ENCODE measurements at places on chromosomes 7 and 10.

- no peak for DNase-seq
Observed at GRCh38 chr10:109978481-109978880, 29.3 kb upstream of the ADD3 start.

- DNase-seq: no peak
Observed at GRCh38 chr7:116663744-116664143, 8.3 kb upstream of the MET start.

DNA sequence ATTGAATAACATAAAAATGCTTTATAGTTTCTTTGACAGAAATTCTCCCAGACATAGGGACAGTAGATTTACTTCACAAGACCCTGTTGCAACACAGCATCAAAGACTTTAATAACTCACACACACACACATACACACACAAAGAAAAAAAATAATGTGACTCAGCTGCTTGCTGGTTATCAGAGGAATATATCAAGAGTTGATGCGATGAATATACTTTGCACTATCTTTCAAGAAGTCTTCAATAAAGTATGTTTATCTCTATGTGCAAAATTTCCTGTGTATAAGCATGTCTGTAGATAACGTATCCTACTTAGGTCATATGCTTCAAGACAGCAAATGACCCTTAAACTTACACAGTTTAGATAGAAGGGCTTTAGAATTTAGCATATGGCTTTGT lies 243.1 kb downstream of the ARL4A start:
- DNase-seq: no peak

DNA sequence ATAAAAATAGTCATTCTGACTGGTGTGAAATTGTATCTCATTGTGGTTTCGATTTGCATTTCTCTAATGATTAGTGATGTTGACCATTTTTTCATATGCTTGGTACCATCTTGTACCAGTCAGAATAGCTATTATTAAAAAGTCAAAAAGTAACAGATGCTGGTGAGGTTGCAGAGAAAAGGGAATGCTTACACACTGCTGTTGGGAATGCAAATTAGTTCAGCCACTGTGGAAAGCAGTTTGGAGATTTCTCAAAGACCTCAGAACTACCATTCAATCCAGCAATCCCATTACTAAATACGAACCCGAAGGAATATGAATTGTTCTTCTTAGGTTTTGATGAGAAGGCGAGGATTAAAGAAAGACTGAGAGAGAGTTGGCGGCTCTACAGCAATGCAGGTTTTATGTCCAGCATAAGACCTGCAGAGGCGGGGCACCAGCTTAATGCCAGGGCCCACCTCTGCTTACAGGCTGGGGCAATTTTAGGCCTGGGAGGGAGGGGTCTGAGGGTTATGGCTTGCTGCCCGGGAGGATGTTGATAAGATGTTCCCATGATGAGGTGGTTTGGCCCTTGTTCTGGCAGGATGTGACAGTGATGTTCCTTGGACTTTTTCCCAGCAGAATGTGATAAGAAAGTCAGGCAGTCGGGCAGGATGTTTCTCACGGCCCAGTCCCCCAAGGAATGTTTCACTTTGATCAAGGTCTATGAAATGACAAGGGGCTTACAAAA lies 74.4 kb downstream of the MEST start:
- no peak for DNase-seq

DNA sequence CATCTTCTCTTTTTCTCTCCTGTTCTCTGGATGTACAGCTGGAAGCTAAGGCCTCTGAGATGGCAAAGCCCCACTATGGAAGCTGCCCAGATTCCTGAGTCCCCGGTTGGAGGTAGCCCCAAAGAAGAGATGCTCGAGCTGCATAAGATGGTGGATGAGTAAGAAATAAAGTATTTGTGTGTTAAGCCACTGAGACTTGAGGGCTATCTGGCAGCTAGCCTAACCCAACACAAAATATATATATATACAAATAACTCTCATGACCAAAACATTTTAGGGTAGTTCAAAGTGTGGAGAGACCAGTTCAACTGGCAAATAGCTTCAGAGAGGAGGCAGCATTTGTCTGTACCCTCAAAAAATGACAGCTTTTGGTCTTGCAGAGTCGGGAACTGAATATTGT lies 72.4 kb upstream of the PDE1C start:
- no peak for DNase-seq

- no peak for DNase-seq
Observed at GRCh38 chr7:29463504-29464158, 100.0 kb upstream of the PRR15 start.

DNA sequence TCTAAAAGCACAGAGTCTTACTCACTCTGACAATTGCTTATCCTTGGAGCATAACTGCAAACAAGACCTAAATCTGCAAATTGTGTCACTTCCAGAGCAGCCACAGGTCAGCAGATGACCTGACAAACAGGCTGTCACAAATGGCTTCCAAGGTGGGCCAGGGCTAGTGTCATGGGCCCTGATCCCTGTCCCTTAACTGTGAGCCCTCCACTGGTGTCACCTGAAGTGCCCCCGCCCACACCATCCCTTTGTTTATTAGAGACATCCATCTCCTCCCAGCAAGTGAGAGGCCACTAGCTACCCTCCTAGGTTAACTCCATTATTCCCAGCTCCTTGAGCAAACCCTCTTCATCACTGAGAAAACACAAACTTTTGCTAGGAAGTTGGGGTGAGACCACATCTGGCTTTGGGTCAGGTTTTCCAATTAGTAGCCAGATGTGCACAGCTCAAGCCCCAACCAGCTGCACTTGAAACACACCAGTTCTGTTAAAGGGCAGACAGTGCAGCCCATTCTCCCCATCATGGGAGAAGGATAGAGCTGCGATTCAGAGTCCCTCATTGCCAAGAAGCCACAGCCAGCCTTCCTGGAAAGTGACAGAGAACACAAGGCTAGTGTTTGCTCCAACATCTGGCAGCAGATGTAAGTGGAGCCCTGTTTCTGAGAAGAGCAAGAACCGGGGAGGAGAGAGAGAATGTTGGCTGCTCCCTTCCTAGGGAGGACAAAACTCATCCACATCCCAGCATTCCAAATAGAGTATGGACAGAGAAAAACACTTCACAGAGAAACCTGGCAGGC lies 75.7 kb upstream of the NANOS1 start:
- DNase-seq: peak; percentile 31

GRCh38 chr10:67785098-67785497 lies 52.9 kb downstream of the DNAJC12 start:
- DNase-seq: no peak

DNA sequence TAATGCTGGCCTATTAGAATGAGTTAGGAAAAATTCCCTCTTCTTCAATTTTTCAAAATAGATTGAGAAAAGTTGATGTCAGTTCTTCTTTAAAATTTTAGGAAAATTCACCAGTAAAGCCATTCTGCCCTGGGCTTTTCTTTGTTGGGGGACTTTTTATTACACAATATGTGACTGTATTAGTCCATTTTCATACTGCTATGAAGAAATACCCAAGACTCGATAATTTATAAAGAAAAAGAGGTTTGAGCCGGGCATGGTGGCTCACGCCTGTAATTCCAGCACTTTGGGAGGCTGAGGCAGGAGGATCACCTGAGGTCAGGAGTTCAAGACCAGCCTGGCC lies 12.7 kb downstream of the TAS2R40 start:
- DNase-seq: no peak

DNA sequence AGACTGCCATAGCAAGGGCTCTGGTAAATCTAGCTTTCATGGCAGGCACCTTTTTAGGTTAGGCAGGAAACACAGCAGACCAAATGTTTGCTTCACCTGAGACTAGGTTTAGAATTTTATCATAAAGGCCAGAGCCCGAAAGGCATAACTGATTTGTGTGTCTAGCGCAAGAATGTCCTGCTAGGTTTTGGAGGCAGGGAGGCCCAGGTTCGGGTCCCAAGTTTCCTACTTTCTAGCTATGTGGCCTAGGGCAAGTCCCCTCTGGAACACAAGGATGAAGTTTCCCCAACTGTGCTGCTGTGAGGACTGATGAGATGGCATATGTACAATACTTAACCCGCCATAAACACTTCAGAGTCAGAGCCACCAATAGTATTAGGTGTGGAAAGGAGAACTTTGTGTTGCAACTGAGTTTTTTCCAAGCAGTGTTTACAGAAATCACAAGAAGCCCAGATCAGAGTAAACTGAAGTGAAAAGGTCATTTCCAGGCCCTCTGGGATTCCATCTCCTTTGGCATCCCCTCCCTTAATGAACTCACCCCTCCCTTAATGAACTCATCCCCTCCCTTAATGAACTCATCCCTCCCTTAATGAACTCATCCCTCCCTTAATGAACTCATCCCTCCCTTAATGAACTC lies 244.9 kb downstream of the SKAP2 start:
- DNase-seq: no peak

DNA sequence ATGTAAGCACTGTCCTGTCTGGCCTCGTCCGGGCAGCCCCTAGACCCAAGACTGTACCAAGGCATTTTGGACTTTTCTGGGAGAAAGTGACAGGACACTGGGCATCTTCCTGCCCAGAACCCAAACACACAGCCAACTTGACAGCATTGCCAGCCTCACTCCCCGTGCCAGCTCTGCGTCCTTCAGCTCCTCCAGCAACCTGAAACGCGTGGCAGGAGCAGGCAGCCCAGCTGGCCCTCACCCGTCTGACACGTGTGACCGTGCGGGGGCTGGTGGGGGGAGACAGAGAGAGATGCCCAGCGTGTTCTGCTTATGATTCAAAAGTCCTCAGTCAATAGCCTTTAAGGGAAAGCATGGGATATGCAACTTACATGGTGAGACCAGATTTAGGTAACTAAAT lies 50.3 kb upstream of the SLC29A3 start:
- DNase-seq: no peak

- no peak for DNase-seq
Observed at GRCh38 chr7:133510326-133511055, 257.6 kb downstream of the EXOC4 start.

DNA sequence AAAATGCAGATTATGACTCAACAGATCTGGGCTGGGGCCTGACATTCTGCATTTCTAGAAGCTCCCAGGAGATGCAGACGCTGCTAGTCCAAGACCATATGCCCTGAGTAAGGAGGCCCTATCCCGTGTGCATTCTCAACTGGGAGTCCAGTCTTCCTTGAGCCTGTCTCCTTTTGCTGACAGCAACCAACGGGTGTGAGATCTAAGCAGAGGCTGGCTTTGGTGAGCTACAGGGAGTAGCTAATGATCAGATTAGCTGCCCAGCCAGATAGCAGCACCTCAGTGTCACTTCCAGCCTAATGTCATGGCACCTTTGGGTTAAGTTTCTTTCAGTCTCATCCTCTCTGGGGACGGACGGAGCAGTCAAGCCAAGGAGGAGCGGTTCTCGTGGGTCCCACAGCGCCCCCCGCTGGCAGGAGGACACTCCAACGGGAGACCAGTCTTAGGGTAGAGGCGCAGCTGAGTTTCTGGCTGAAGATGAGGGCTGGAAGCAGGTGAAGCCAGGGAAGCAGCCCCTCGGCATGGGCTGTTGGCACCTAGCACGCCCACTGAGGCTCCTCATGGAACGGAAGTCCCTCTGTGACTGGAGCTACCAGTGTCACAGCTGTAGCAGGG lies 154.0 kb downstream of the CCDC3 start:
- DNase-seq: no peak

DNA sequence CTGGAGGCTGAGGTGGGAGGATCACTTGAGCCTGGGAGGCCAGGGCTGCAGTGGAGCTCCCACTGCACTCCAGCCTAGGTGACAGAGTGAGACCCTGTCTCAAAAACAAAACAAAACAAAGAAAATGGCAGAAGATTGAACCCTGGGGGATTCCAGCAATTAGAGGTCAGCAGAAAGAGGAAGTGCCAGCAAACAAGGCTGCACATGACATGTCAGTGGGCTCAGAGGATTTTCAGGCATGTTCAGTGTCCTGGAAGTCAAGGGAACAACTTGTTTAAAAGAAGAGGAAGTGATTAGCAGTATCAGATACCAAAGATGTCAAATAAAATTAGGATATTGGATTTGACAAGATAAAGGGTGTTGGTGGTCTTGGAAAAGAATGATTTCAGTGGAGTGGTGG lies 32.3 kb downstream of the RAB18 start:
- DNase-seq: no peak

DNA sequence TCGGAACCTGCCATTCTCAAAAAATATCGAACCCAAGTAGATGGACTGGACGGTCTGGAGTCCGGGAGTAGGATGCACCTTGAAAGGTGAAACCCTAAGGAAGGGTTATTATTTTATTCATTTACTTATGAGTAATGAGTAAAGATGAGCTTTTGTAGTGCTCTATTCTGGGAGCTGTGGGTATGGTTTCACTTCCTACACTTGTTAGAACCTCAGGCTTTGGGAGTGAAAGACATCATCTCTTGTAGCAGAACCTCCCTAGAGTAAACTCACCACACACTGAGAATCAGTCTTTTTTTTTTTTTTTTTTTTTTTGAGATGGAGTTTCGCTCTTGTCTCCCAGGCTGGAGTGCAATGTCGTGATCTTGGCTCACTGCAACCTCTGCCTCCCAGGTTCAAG lies 389.4 kb upstream of the AUTS2 start:
- DNase-seq: no peak

GRCh38 chr7:39623732-39624441 lies 515 bp downstream of the RALA start:
- no peak for DNase-seq

DNA sequence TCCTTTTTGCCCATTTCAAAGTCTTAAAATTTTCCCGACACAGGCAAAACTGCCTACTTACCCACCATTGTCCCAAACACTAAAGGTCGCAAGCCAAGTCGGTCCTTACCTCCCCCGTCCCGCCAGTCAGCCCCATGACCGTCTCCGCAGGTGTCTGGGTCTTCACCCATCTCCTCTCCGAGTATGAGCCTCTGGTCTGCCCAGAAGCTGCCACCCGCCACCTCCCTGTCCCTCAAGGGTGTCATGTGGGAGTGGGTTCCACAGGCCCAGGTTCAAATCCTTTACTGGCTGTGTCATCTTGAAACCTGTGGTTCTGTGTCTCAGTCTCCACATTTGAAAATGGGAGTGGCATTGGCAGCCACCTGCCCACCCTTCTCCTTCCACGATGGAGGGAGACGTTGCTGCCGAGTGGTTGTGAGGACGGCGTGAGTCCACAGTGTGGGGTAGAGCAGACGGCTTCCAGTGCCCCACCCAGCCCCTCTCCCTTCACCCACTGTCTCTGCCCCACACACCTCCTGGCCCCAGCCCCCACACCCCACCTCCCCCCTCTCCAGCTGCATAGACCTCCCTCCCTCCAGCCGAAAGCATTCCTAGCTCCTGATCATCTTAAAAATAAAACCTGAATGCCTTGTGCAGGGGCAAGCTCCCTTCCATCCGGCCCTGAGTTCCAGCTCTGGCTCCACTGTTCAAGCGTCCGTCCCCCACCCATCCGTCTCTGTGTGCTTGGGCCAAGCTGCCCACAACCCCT lies 35.3 kb downstream of the FOXL3 start:
- no peak for DNase-seq

GRCh38 chr7:108839076-108839475 lies 269.4 kb downstream of the DNAJB9 start:
- DNase-seq: no peak
